ENCODE measurements at places on chromosomes 13 and 19.

DNA sequence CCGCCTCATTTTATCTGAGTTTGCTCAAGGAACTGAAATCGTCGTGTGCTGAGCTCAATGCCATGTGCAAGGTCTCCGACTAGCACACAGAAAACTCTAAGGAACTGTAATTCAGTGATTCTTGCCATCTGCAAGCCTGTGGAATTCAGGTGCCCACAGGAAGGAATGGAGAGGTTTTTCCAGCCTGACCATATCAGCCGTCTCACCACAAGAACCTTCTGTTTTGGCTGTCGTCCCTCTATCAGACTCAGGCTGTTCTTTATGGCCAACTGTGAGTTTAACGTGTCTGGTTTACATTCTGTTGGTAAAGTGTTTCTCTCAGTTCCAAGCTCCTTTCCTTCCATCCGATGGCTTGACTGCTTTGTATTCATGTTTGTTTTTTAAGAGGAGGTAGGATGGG is 293.5 kb downstream of the SPRY2 start:
- no peak for DNase-seq

GRCh38 chr13:79631051-79631659 is 150.2 kb downstream of the NDFIP2 start:
- DNase-seq, result no peak

- no peak for DNase-seq
Measured at GRCh38 chr13:99093997-99094396, 106.7 kb upstream of the UBAC2 start.

DNA sequence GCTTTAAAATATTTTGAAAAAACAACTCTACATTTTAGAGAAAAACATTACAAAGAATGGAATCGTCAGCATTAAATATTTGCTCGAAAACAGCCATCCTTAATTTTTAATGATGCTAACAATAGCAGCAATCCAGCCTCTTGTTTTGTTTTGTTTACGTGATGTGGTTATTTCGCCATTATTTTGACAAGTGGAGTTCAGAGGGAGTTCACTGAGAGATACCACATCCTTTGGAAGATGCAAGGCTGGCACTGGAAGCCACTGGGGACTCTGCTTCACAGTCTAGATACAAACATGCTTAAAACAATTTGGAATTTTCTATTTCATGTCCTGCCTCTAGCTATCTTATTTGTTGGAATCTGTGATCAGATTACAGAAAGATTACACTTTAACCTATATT is 556.3 kb downstream of the PCDH17 start:
- no peak for DNase-seq

- no peak for DNase-seq
Measured at GRCh38 chr19:20662421-20663105, 1.2 kb upstream of the ZNF626 start.

DNA sequence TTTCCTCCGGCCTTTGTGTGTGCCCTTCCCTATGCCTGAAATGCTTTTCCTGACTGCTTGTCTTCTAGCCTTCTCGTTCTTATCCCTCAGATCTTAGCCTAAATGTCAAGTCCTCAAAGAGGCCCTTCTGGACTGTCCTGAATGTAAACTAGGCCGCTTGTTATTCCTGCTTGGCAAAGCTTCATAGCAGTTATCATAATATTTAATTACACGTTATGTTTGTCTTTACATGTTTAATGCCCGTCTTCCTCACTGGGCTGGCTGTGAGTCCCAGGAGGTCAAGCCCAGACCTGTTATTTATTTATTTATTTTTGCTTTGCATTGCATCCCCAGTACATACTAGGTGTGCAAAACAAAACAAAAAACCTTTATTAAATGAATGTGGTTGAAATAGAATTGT is 62.7 kb downstream of the SIPA1L3 start:
- DNase-seq, result no peak
